ENCODE measurements at places on chromosomes 7 and 10. TPM values are rescaled to one million over a fixed set of nuclear protein-coding genes. Genes with fewer than 3 reads are reported as not detected.

The RAPGEF5 gene
- 50.5 TPM for total RNA-seq

GRCh38 chr7:136058546-136058945 is 81.4 kb upstream of the MTPN start:
- no peak for DNase-seq

DNA sequence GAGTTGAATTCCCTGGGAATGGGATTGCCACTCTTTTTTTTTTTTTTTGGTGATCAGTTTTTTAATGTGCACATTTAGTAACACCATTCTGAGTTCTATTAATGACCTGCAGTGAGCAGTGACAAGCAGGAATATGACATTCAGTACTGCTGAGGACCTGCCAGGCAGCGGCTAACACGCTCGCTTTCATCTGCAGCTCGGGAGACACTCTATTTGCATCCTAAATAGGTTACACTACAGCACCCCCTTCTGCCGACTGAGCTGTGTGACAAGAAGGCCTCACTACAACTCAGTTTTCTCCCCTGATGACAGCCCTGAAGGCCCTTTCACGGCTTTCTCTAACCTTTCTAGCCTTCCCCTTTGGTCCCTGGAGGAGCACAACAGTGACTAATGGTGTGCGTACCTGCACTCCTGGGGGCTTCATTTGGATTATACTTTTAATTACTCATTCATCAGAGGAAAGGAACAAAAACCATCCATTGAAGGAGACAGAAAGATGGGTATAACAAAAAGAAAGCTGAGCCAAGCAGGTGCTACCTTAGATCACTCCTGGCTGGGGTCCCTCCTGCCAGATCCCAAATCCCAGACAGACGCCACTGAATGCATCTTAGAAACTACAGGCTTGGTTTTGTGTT is 872.4 kb downstream of the LRMDA start:
- no peak for DNase-seq

The MACC1 gene
- total RNA-seq, result 18.2 TPM

The TMEM26 gene
- total RNA-seq, result 0.09 TPM

GRCh38 chr7:112080441-112080840 is 125.8 kb downstream of the DOCK4 start:
- no peak for DNase-seq

DNA sequence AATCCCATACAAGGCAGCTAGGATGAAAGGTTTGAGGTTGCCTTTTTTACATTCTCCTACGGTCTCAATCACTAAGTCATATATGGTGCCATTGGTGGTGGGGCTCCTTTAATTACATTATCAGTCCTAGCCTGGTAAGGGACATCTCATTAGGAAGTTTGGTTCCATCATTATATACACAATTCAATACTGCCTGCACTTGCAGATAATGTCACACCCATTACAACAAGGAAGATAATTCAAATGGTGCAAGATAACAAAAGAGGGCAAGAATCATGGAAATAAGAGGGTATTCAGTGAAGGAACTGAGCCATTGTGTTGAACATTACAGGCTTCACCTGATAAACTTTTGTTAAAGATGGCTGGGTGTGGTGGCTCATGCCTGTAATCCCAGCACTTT is 1.7 kb upstream of the TMEM248 start:
- no peak for DNase-seq

Measured in esophagus squamous epithelium (tissue), 5 donors.